ENCODE measurements at places on chromosomes 7 and 10. TPM values are rescaled to one million over a fixed set of nuclear protein-coding genes. Genes with fewer than 3 reads are reported as not detected.

PLAU gene
- 1.6 TPM for total RNA-seq

OR2A42 gene
- not detected for total RNA-seq

CTAGE4 gene
- total RNA-seq: not detected

FAM25G gene
- not detected for total RNA-seq

NPTX2 gene
- 0.60 TPM for total RNA-seq

CNPY1 gene
- total RNA-seq: not detected

TCAF2 gene
- total RNA-seq: 3.0 TPM

CYP2C18 gene
- not detected for total RNA-seq

ZNF467 gene
- 5.0 TPM for total RNA-seq

SFTPA2 gene
- total RNA-seq: not detected

CCNJ gene
- total RNA-seq: 41.7 TPM

MBL2 gene
- not detected for total RNA-seq

SPDYE11 gene
- not detected for total RNA-seq
